Left ventricle myocardium inferior (tissue), 1 donor: ENCODE measurements at places on chromosomes 5 and 9. TPM values are rescaled to one million over a fixed set of nuclear protein-coding genes. Genes with fewer than 3 reads are reported as not detected.

DNA sequence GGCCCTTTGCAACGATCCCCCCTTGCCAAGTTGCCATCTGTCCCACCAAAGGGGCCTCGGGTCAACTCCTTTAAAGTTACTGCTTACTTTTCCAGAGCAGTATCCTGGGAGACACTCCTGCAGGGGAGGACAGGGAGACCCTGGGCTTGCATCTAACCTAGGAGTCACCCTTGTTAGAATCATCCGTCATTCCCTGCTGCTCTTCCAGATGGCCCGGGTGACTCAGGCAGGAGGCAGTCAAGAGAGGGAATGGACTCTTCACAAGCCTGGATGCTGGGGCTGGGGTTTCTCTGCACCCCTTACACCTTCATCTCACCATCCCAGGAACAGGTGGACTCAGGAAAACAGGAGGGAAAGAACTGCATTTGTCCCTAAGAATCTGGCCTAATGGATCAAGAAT, 175.6 kb downstream of the GABBR2 start:
- no peak overlapping the region for H3K4me3 ChIP-seq
- no peak overlapping the region for H3K27ac ChIP-seq
- no peak for DNase-seq

GRCh38 chr5:125657936-125658335, 765.3 kb upstream of the GRAMD2B start:
- H3K27ac ChIP-seq, result no peak overlapping the region
- H3K36me3 ChIP-seq, result no peaks in the 10 kb centered on the region
- no peak for DNase-seq
- H3K4me1 ChIP-seq, result peaks cover 7% of the 10 kb centered on the region
- no peak overlapping the region for H3K4me3 ChIP-seq
- H3K27me3 ChIP-seq, result no peaks in the 10 kb centered on the region

DNA sequence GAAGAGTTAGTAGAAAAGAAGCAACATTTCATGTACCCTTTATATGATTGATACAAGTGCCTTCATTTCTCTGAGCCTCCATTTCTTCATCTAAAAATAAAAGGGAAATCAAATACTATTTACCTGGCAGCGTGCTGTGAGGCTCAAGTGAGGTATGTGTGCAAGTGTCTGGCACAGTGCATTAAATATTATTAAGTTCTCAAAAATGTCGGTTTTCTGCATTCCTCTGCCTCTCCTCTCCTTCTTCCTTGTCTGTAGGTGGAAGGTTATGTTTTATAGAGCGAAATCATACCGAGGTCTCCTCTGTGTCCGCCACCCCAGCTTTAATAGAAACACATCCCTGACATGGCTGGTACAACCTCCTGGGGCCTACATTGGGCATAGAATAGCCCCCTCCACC, 93.0 kb downstream of the FGF18 start:
- H3K36me3 ChIP-seq, result no peaks in the 10 kb centered on the region
- H3K4me1 ChIP-seq, result no peaks in the 10 kb centered on the region
- no peak for DNase-seq
- no peak overlapping the region for H3K27ac ChIP-seq

GRCh38 chr9:137421838-137422603, 941 bp downstream of the EXD3 start:
- H3K4me3 ChIP-seq, result peak overlapping the region; percentile 96
- no peaks in the 10 kb centered on the region for H3K27me3 ChIP-seq
- peak; percentile 16 for DNase-seq
- H3K27ac ChIP-seq, result peak overlapping the region; percentile 84

GRCh38 chr5:35483780-35484179, 133.9 kb upstream of the SPEF2 start:
- DNase-seq, result no peak
- H3K4me1 ChIP-seq, result no peaks in the 10 kb centered on the region
- no peak overlapping the region for H3K27ac ChIP-seq
- H3K4me3 ChIP-seq, result no peak overlapping the region
- H3K27me3 ChIP-seq, result no peaks in the 10 kb centered on the region
- no peaks in the 10 kb centered on the region for H3K36me3 ChIP-seq

GRCh38 chr9:133161547-133161950, 2.2 kb downstream of the GBGT1 start:
- peaks cover 41% of the 10 kb centered on the region for H3K4me1 ChIP-seq
- H3K36me3 ChIP-seq, result peaks cover 8% of the 10 kb centered on the region
- DNase-seq, result no peak

DNA sequence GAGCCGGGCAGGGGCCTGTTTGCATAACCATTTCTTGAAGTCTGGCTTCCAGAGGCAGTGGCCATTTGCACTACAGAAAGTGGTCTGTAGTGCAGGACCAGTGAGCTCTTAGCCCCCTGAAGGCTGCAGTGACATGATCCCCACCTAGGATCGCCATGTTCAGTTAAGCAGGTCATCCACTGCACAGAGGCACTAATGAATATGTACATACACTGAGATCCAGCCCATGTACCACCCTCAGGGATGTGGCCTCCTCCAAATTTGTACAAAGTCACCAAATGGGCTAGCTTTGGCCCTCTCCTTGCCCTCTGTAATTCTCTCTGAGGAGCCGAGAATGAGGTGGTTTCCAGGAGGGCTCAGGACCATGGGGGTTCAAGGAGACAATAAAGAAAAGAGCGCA, 8.3 kb upstream of the SUSD3 start:
- H3K4me3 ChIP-seq, result no peak overlapping the region
- no peak for DNase-seq
- no peak overlapping the region for H3K27ac ChIP-seq
- peaks cover 17% of the 10 kb centered on the region for H3K4me1 ChIP-seq
- H3K36me3 ChIP-seq, result no peaks in the 10 kb centered on the region

GRCh38 chr5:121151534-121151933, 687.4 kb downstream of the PRR16 start:
- H3K4me1 ChIP-seq, result no peaks in the 10 kb centered on the region
- DNase-seq, result no peak
- no peaks in the 10 kb centered on the region for H3K27me3 ChIP-seq
- no peak overlapping the region for H3K4me3 ChIP-seq
- no peaks in the 10 kb centered on the region for H3K36me3 ChIP-seq
- H3K27ac ChIP-seq, result no peak overlapping the region

- no peaks in the 10 kb centered on the region for H3K27me3 ChIP-seq
- DNase-seq, result no peak
- H3K27ac ChIP-seq, result no peak overlapping the region
- H3K36me3 ChIP-seq, result no peaks in the 10 kb centered on the region
- no peaks in the 10 kb centered on the region for H3K4me1 ChIP-seq
- no peak overlapping the region for H3K4me3 ChIP-seq
Measured at GRCh38 chr9:99299211-99300102, 77.4 kb downstream of the SEC61B start.

DNA sequence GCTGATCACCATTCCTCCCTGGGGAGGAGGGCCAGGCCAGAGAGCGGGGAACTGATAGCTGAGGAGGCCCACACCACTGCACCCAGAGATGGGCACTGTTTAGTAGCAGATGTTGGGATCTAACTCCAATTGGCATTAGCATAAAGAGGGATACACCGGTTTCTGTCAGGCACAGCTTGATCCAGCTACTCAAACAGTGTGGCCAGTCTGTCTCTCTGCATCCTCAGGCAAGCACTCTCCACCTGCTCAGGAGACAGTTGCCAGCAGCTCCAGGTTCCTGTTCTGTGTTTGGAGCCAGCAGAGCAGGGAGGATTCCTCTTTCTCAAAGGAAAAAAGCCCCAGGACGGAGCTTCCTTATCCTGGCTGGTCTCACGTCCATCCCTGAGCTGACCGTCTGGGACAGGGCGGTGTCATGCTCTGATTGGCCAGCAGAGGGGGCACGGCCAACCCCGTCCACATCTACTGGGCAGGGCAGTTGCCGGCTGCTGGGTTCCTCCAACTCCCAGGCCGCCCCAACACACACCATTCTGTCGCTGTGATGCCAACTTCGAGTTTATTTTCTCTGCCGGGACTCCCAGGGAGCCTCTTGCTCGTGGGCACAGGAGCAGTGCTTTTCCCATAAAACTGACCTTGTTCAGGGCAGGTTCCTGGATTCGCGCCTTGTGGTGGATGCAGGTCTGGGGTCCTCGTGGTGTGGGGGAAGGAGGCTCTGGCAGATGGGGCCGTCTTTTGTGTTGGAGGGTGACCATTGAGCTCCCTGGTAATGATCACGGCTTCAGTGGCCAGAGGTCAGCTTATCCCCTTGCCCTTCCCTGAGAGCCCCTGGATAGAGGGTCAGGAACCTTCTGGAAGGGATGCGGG, 47.9 kb downstream of the COL5A1 start:
- H3K36me3 ChIP-seq, result no peaks in the 10 kb centered on the region
- peak; percentile 70 for DNase-seq
- H3K27ac ChIP-seq, result peak overlapping the region; percentile 68

GRCh38 chr5:54090495-54091120, 219.8 kb downstream of the ARL15 start:
- no peaks in the 10 kb centered on the region for H3K36me3 ChIP-seq
- no peak overlapping the region for H3K4me3 ChIP-seq
- no peak for DNase-seq
- H3K4me1 ChIP-seq, result peaks cover 10% of the 10 kb centered on the region
- no peaks in the 10 kb centered on the region for H3K27me3 ChIP-seq
- H3K27ac ChIP-seq, result no peak overlapping the region

GRCh38 chr5:168944004-168944403, 356.9 kb downstream of the SLIT3 start:
- no peak overlapping the region for H3K4me3 ChIP-seq
- no peaks in the 10 kb centered on the region for H3K27me3 ChIP-seq
- H3K27ac ChIP-seq, result no peak overlapping the region
- no peak for DNase-seq

DNA sequence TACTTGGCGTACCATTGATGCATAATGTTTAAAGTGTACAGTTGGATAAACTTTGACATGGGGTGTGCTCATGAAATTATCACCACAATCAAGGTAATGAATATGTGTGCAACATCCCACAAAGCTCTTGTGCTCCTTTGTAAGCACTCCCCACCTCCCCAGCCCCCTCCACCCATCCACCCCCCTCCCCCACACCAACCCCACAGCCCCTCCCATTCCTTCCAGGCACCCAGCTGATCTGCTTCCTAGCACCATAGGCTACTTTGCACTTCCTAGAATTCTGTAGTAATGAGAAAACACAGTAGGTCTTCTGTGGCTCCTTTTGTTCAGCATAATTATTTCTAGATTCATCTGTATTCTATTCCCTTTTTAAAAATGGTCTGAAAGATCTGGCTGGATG, 24.5 kb downstream of the FGD3 start:
- H3K27ac ChIP-seq, result no peak overlapping the region
- no peak for DNase-seq
- H3K4me3 ChIP-seq, result no peak overlapping the region
- H3K4me1 ChIP-seq, result peaks cover 7% of the 10 kb centered on the region

GRCh38 chr5:108983461-108984092, 235.9 kb downstream of the FER start:
- no peak overlapping the region for H3K4me3 ChIP-seq
- H3K4me1 ChIP-seq, result no peaks in the 10 kb centered on the region
- DNase-seq, result no peak
- no peaks in the 10 kb centered on the region for H3K27me3 ChIP-seq

DNA sequence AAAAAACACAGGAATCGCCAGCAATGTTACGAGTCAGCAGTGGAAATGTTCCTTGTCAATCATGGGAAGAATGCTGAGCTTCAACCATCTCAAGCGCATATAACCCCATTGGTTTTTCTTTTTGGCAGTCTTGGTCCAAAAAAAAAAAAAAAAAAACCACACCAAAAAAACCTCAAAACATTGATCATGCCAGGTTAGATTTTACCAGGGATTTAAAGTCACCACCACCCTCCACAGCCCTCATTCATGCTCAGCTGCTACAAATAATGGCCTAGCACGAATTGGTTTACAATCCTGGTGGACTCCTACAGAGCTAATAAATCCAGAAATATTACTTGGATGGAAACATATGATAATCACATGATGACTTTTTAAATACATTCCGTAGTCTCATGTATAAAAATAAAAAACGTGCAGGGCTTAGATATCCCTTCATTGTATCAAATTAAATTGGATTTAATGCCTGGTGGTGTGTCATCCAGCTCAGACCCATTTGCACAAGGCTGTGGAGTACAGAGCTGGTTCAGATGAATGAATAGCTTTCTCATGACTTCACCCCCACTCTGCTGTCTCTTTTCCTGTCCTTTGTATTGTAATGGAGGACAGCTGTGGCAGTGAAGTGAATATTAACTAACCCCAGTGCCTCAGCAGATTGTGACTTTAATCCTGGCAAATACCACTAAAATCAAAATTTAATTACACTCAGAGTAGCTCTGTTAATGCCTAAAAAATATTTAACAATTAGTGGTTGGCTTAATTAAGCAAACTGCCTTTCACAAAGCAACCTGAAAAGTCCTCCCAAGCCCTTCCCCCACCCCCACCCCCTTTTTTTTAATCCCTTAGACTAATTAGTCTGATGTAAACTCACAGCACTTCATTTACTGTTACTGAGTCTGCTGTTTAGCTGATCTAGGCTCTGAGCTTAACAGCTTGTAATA, 626.5 kb upstream of the ZNF608 start:
- H3K4me1 ChIP-seq, result no peaks in the 10 kb centered on the region
- H3K4me3 ChIP-seq, result no peak overlapping the region
- DNase-seq, result no peak
- H3K36me3 ChIP-seq, result no peaks in the 10 kb centered on the region

DNA sequence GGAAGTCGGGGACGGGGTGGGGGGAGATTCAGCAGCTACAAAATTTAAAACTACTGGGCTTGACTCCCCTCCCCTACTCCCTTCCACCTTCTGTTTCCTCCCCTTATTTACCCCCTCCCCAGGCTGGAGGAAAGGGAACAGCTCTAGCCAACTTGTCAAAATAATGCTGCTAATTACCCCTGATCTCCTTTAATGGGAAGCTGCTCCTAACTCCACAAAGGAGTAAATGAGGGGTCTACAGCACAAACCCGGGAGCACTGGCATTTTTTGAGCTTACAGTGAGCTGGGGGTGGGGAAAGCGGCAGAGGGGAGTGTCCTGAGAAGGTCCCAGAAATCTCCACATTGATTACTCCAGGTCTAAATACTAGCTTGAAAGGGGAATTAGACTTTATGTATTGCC, 3.1 kb downstream of the PTCH1 start:
- no peaks in the 10 kb centered on the region for H3K27me3 ChIP-seq
- H3K4me3 ChIP-seq, result no peak overlapping the region
- DNase-seq, result no peak
- peaks cover 59% of the 10 kb centered on the region for H3K4me1 ChIP-seq

DNA sequence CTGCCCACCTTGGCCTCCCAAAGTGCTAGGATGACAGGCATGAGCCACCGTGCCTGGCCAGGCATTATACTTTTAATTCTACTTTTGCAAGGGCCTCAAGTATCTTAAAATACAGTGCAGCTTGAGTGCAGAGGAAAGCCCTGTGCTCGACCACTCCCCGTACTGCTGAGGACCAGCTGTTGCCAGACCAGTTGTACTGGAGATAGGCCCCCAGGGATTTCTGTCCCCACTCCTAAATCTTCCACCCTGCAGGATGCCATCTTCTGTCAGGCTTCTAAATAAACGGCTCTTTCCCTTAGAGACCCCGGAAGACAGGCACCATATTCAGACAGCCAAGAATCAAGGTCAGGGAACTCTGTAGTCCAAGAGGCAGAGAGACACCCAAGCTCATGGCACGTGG, 16.6 kb upstream of the PSMD5 start:
- H3K27me3 ChIP-seq, result no peaks in the 10 kb centered on the region
- H3K4me3 ChIP-seq, result no peak overlapping the region
- no peak overlapping the region for H3K27ac ChIP-seq
- no peak for DNase-seq

The TRPM6 gene
- 0.30 TPM for total RNA-seq

The ZNF366 gene
- total RNA-seq, result 8.1 TPM

The RPP25L gene
- 42.8 TPM for total RNA-seq

The PROB1 gene
- 46.3 TPM for total RNA-seq

The RANBP17 gene
- 6.5 TPM for total RNA-seq

The CARD9 gene
- total RNA-seq, result 1.2 TPM

The OR2K2 gene
- total RNA-seq, result not detected
